Large intestine (tissue), 12 donors: ENCODE measurements at places on chromosomes 5 and 9. TPM values are rescaled to one million over a fixed set of nuclear protein-coding genes. Genes with fewer than 3 reads are reported as not detected.

GRCh38 chr5:36879274-36880033 lies 2.9 kb downstream of the NIPBL start:
- H3K27ac ChIP-seq, result peak overlapping the region; percentile 98
- H3K27me3 ChIP-seq, result no peaks in the 10 kb centered on the region
- H3K4me3 ChIP-seq, result peak overlapping the region; percentile 97

DNA sequence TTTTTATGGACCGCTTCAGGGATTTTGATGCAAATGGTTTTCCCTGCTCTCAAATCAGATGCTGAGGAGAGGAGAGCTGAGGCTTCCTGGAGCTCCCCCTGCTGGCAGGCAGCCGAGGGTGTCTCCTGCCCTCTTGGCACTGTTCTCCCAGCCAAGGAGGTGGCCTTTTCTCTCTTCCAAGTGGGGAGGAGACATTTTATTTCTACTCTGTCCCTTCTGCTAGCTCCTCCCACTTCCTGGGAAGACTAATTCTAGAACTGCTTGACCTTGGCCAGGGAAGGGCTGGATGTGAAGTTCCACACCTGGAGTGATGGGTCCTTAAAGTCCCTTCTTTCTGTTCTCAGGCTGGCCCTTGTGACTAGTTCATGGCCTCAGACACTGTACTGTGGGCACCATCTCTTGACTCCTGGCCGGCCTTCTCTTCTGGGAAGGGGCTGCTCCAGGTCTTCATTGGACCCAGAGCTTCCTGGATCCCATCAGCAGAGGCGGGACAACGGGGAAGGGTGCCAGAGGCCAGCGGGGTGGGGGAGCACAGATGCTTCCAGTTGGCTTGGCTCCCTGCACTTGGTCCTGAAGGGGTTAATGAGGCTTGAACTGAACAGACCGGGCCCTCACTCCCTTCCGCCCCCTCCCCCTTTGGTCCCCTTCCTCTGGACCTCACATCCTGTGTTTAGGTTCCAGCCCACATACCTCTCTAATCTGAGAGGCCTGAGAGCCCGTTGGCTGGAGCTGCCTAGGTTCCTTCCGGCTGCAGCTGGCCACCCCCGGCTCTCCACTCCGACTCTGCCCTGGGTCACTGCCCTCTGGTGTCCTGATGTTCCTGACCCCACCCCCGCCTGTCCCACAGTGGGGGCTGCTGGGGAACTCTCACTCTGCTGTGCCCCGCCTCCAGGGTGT lies 32.1 kb downstream of the PTPA start:
- H3K4me3 ChIP-seq, result no peak overlapping the region
- H3K36me3 ChIP-seq, result peaks cover 38% of the 10 kb centered on the region
- peak; percentile 82 for DNase-seq
- H3K27ac ChIP-seq, result peak overlapping the region; percentile 97
- H3K27me3 ChIP-seq, result no peaks in the 10 kb centered on the region
- peaks cover 70% of the 10 kb centered on the region for H3K4me1 ChIP-seq

THBS4 gene
- 3.3 TPM for polyA plus RNA-seq

GRCh38 chr9:135778421-135778820 lies 76.4 kb downstream of the KCNT1 start:
- H3K4me3 ChIP-seq, result no peak overlapping the region
- DNase-seq, result no peak
- H3K27me3 ChIP-seq, result no peaks in the 10 kb centered on the region
- H3K4me1 ChIP-seq, result no peaks in the 10 kb centered on the region
